ENCODE measurements at places on chromosomes 6 and 20.

DNA sequence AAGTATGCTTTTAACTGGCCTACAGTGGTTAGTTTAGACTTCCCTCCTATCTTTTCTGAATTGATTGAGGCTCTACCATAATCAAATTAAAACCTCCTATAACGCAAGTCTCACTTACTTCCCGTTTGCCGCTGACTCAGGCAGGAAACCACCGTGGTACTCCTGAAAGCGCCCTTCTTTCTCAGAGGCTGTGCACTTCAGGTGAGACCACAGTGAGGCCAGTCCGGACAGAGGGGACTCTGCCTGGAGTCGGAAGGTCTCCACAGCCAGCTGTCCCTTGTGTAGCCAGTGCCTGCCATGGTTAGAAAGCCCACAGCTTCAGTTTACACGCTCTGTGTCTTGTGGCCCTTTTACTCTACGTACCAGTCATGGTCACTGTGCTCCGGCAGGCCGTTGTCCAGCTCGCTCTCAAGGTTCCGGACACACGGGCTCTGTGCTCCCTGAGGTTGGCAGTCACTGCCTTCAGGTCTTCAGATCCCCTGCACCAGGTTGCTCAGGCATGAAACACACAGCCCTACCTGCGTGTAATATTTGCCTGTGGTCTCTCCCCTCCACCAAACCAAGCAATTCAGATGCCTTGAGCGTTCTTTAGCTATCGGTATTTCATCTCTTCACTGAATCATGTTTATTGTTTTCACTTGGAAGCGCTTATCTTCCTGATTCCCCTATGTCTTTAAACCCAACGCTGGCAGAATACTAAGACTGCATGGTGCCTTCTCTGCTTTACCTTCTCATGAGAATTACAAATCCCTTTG is 178.8 kb downstream of the SMOC2 start:
- no peak for DNase-seq

DNA sequence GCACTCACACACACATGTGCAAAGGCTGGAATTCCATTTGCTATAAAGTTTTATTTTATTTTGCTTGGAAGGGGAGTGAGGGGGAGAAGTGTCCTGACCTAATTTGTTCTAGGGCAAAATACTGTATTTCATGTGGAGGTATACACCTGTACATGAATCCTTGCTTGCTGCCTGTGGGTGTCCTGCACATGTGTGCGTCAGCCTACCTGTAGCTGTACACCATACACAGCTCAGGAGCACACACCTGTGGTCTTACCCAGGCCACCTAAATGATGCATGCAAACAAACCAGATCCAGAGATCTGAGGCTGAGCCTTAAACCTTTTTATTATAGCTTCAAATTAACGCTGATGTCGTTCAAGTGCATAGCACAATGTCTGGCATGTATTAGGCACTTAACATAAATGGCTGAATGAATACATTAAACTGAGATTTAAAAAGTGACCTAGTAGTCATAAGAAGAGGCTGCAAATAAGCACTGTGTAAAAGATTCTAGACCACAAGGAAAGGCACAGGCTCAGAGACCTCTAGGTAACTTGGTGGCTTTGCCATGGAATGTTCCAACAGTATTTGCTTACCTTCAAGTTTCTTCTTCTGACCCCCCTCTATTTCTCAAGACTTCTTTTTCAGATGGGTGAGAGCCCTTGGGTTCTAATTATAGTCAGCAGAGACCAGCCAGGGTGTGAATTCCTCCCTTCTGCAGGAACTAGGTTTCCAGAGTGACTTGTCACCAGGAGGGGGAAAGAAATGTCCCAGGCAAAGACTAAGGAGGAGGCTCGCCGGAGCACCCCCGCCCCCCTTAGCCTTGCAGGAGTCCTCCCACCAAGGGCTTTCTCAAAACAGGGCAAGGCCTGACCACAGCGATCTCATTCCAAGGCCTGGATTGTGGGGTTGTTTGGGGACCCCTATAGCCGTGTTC is 13.4 kb downstream of the FOXC1 start:
- DNase-seq, result no peak

DNA sequence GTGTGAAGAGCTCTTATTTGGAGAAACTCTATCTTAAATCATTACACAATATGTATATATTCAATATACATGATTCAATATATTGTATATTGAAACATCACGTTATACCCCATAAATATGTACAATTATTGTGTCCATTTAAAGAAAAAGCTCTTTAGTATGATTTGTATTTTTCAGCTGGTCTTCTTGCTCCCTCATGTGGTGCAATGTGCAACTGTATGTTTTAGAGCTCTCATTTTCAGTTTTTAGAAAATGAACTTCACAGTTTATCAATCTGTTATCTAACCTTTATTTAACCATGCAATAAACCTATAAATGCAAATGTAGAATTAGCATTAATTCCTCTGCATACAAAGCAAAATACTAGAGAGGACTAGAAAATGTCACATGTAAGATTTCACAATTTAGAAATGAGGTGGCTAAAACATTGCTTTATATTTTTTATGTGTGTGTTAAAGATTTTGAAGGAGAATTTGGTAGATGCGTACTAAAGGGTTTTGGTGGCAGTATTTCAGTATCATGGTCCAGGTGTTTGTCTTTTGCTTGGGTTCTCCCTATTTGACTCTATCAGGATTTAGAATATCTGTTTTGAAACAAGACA is 167.1 kb downstream of the PHF3 start:
- peak; percentile 12 for DNase-seq

DNA sequence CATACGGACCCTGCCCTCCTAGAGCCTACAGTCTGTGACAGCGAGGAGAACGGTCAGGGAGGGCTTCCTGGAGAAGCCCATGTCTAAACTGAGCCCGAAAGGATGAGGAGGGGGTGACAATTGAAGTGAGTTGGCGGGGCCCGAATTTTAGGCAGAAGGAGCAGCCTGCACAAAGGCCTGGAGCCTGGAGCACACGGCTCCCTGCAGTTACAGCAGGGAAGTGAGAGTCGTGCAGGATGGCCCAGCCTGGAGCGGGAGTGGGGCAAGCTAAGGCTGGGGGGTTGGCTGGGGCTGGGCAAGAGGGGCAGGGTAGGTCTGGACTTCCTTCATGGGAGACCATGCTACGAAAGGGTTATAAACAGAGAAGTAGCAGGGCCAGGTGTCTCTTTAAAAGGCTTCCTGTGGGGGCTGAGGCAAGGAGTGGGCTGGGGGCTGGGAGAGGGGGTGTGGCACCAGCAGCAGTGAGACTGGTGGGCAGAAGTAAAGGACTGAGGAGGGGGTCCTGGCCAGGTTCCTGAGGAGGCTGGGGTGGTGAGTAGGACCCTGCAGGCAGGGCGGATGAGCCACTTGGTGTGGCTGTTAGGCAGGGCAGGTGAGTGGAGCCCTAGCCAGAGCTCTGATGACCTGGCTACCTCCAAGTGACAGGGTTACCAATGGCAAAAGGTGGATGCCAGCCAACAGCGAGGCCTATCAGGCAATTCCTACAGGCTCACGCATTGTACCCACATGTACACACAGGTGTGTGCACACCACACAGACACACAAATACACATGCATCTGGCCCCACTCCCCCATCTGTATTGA is 119.2 kb downstream of the MRPL14 start:
- DNase-seq, result no peak

GRCh38 chr20:39381595-39381994 is 419.5 kb downstream of the DHX35 start:
- DNase-seq, result no peak

GRCh38 chr6:1415416-1416063 is 26.2 kb downstream of the FOXF2 start:
- DNase-seq, result no peak
